Bronchial epithelial cell (primary cell): ENCODE measurements at places on chromosomes 11 and 22.

GRCh38 chr22:30825711-30826505 lies 131.2 kb downstream of the OSBP2 start:
- DNase-seq, result no peak

GRCh38 chr11:128803449-128804245 lies 63.4 kb downstream of the KCNJ1 start:
- DNase-seq, result no peak

- DNase-seq, result no peak
Measured at GRCh38 chr11:79189601-79190000, 251.2 kb downstream of the TENM4 start.

DNA sequence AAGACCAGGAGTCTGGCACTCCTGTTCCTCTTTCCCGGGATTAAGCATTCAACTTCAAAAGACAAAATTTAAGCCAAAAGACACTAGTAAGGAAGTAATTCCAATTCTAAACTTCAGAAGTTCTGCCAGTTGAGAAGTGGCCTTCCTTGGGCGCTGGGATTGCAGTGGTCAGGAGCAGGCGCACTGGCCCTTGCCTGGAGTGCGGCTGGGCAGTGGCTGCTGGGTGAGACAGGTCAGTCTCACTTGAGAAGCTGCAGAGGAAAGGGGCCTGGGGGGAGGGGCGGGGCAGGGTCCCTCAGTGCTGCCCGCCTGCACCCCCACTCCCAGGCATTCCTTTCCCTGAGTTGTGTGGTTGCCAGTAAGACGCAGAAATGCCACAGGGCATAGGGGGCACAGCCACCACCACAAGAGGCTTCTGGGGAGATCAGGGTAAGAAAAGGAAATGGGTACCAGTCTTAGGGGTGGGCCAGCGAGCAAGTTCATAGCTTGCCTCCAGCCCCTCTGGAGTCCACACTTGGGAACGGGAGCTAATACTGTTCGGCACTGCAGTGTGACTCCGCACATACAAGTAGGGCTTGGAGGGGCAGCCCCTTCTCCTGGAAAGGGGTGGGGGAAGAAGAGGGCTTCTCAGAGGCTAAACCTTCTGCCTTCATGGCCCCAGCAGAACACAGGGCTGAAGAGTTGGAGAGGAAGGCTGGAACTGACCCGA lies 5.5 kb downstream of the MRPL49 start:
- DNase-seq, result no peak

DNA sequence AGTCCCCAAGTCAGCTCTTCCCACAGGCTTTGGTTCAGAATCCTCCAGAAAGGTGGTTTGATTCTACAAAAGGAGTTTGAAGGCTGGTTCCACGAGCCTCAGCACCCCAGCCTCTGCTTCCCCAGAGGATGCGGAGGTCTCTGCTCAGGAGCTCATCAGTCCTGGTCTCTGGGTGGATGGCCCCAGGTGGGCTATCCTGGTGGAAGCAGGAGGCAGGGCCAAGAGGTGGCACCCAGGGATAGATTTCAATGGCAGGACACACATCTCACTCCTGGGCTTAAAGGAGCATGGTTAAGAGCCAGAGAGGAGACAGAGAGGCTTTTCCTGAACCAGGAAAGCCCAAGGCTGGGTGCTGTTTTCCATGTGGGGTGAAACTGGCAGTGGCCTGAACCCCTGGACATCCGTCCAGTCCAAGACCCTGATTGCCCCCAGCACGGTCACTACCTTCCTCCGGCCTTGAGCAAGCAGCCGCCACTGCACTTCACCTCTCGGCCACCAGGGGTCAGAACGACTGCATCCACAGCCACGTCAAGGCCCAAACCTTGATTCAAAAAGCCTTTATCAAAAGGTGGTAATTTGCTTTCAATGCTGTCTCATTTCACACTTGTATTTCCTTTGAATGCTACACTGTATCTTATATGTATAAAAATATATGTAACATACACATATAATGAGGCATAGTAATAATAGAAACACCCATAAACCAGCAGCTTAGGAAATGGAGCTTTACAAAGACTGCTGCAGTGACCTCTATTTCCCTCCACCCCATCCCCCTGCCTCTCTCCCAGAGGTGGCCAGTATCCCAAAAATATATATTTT lies 19.3 kb upstream of the FXYD2 start:
- peak; percentile 57 for DNase-seq

GRCh38 chr11:127218275-127218608 lies 217.7 kb upstream of the KIRREL3 start:
- no peak for DNase-seq

DNA sequence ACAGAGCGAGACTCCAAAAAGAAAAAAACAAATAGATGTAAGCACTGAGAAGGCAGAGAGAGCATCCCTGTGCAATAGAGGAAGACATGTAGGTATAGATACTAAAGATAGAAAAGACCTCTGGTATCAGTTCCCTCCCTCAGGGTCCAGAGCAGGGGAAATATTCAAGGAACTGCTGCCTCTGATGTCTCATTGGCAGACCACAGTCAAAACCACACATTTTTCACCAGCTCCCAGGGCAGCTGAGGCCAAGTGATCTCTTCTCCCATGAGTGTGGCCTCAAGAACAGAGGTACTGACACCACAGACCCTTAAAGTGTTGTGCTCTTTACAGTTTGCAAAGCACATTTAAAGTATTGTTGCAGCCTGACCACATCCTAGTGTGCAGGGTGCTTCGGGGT lies 288.5 kb downstream of the NTM start:
- no peak for DNase-seq

GRCh38 chr11:103413266-103413888 lies 304.2 kb downstream of the DYNC2H1 start:
- DNase-seq, result no peak

DNA sequence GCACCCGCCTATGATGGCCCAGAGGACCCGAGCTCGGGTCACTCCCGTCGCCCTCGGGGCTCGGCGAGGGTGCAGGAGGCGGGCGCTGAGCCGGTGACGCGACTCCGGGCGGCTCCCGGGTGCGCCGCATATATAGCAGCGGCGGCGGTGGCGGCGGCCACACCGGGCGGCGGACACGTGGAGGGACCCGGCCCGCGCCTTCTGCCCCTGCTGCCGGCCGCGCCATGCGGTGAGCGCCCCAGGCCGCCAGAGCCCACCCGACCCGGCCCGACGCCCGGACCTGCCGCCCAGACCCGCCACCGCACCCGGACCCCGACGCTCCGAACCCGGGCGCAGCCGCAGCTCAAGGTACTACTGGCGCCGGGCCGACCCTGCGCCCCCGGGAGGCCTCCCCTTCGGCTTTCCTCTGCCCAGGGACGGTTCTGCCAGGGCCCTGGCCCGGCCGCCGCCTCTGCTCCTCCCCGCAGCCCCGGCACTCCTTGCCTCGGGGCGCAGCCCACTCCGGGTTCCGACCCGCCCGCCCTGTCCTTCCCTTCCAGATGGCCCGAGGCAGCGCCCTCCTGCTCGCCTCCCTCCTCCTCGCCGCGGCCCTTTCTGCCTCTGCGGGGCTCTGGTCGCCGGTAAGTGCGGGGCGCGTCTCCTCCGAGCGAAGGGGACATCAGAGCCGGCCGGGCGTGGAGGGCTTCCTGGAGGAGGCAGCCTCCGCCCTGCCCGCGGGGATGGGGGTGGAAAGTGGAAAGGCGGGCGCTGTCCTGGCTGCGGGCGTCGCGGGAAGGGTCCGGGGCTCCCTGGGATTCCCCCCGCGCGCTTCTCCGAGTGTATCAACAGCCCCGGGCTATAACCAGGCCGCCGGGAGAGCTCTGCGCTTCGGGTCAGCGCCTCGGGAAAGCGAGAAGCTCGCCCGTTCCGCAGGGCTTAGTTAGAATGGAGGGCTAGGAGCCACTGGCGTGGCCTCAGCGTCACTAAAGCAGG lies at the start of gene GAL:
TSS of gene GAL (plus strand) at position 160 of the 972 bp plus-strand sequence. CDS start at position 540, 380 bp downstream.
- no peak for DNase-seq

- no peak for DNase-seq
Measured at GRCh38 chr11:62708793-62709192, 1.3 kb downstream of the GNG3 start.

DNA sequence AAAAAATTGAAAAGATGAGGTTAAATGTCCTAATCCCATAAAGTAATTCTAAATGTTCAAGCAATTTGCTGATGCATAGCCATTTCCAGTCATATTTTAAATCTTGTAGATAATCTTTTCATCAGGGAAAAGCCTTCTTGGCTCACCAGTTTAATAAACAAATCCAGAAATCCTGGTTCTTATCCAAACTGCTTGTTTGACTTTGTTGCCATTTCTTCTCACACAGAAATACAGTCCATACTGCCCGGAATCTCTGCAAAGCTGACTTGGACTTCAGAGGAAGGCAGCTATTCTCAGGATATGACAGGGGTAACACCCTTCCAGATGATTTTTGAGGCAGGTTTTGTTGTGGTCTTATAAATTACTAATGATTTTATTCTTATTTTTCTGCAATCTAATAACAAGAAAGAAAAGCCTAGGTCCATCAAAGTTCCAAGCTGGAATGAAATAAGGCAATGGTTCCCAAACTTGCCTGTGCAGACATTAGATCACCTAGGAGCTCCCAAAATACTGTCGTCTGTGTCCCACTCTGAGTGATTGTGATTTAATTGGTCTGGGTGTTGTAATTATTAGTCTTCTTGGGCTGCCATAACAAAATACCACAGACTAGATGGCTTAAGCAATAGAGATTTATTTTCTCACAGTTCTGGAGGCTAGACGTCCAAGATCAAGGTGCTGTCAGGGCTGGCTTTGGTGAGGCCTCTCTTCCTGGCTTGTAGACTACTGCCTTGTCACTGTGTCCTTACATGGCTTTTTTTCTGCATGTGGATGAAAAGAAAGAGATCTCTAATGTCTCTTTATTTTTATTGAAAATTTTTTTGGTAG lies 55.1 kb upstream of the RCE1 start:
- no peak for DNase-seq

GRCh38 chr11:107482234-107482633 lies 24.6 kb upstream of the CWF19L2 start:
- no peak for DNase-seq

DNA sequence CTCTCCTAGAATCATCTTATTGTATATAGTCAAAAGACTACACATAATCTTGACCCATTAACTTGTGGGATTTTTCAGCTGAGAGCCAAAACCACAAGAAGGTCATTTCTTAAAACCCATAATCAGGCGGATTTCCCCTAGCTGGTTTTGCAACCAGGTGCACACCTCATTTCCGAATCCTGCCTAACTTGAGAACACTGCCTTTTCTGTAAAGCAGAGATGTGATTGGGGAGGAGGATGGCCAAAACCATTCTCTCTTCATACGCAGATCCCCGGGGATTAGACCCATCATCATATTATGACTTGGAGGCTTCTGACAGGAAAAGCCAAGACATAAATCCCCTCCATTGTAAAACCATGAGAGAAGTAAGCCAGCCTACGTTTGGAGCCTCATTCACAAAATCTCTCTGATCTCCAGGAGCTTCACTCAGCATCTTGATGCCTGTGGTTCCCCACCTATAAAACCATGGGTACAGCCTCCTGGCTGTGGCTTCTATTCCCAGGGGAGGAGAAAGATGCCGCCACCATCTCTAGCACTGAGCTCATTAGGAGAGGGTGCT lies 191.3 kb downstream of the KIF18A start:
- no peak for DNase-seq

DNA sequence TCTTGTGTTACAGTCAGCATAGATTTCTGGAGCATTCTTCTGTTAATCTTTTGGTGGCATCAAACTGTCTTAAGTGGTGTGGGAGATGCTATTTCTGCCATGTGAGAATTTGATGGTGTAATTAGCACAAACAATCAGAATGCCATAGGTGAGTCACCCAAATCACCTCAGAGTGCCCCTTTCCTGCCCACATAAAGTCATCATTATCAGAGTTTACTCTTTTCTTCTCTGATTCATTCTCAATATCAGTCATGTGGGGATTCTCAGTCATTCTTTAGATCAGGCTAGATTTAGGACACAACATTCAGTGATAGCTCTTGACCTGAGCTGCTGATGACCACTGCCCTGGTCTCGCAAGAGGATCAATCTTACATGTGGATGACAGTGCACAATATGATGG lies 23.7 kb upstream of the MS4A6A start:
- peak; percentile 47 for DNase-seq

DNA sequence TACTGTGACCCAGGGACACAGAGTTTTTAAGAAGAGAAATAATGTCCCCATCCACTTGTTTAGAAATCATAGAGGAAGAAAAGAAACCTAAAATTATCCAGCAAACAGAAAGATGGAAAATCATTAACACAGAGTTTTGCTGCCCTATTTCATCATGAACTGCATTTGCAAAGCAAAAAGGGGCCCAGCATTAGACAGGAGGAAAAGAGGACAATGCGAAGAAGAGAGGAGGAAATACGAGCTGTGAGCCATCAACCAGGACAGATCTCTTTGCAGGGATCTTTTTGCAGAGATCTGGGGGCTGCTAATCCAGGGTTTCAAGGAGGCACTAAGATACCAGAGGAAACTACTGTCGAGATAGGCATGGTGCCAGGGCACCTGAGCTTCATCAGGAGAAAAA lies 14.4 kb upstream of the NCAM1 start:
- no peak for DNase-seq

GRCh38 chr11:9601037-9601875 lies 27.8 kb downstream of the WEE1 start:
- DNase-seq, result peak; percentile 48

- no peak for DNase-seq
Measured at GRCh38 chr11:4672470-4672869, 25.2 kb downstream of the OR51E2 start.
